ENCODE measurements at places on chromosomes 3 and 15.

GRCh38 chr3:150787741-150788370 lies 24.9 kb upstream of the SIAH2 start:
- peak; percentile 60 for DNase-seq

DNA sequence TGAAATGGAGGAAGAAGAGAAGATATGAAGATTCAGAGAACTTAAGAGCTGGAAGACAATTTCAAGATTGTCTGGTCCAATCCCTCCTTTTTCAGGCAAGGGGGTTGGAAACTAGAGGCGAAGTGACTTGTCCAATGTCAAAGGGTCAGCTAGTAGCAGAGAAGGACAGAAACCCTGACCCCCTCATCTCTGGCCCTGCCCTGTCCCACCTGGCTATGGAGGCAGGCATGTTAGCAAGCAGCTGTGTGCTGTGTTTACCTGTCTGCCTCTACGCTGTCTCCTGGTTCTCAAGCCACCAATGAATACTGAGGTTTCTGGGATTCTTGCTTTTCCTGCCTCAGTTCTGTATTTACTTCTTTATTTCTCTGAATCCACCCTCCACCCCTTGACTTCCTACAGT lies 342 bp downstream of the TGM5 start:
- DNase-seq: no peak

DNA sequence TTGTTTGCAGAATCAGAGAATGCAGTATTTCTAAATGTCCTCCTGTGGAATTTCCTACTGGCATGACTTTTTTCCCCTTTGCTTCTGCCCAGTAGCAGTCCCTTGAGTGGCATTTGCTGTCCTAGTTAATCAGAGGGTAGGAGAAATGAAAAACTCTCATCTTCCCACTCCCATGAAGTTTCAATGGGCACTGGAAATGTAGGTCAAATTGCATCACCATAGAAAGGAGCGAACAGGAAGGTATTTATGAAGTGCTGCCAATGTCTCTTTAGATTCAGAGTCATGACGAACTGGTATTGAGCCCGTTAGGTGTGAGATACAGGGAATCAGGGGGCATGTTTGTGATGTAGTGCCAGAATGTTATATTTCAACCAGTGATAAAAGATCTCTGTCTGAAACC lies 23.2 kb downstream of the ATXN7 start:
- DNase-seq: no peak

- DNase-seq: no peak
Measured at GRCh38 chr3:140176526-140176925, 241.5 kb downstream of the CLSTN2 start.

- no peak for DNase-seq
Measured at GRCh38 chr15:62989366-62990055, 53.0 kb upstream of the TPM1 start.

All from GM10248 (cell line).